Activated T-helper 9 cell treated with anti-CD3 and anti-CD28 coated beads, Interleukin-2, amount 50 U/mL, for 16 hours (primary cell): ENCODE measurements at places on chromosomes 3 and 15.

DNA sequence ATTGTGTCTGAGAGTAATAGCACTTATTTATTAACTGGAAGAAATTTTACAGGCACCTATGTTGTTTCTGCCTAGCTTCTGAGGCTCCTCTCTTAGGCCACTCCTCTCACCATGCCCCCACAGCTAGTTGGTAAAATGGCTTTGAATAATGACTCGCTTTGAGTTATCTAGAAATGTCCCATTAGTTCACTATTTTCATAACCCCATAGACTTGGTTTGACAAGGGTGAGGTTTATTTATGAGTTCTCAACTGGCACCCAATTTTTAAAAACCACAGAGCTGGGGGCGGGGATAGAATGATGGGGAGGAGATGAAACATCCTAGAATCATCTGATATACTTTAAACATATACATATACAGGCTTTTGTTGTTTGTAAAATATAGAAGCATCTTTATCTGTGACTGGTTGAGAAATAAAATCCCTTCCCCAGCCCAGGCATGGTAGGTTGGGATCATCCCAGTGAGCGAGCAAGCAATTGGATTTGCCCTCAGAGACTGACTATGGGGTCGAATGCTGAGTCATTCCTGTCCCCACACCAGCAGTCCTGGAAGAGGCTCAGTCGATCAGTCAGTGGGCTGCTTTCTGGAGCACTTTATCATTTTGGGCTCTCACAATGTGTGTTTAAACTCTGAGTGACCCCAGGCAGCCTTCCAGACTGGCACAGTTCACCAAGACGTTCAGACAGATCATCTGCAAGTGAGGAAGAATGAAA lies 60.2 kb upstream of the TSEN2 start:
- no peak for DNase-seq

DNA sequence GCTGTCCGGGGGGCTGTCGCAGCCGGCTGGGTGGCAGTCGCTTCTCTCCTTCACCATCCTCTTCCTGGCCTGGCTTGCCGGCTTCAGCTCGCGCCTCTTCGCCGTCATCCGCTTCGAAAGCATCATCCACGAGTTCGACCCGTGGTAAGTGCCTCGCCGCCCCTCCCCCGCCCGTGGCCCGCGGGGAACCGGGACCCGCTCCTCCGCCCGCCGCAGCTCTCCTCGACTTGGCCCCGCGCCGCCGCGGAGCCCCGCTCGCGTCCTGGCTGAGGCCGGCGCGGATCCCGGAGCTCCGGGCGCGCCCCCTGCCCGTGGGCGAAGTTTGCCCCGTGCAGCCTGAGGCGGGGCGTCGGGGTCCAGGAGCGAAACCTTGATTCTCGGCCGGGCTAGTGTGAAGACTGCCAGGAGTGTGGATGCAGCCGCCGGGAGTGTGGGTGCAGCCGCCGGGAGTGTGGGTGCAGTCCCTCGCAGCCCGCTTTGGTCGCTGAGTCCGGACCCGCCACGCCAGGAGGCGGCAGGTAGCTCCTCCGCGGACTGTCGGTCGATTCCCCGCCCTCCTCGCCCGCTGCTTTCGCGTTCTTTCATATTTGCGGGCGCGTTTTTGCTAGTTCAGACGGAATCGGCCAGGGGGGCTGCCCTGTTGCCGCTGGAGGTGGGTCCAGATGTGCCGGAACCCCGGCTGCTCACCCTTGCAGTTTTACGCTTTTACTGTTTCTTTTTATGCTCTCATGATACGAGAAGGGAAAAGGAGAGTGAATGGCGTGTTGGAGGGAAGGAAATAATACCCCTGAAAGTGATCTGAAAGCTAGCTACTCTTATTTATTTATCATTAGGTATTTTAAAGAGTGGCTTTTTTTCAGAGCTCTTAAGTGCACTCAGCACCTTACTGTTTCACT lies 692 bp downstream of the STT3B start:
- peak; percentile 41 for DNase-seq

GRCh38 chr3:138914870-138915502 lies 32.0 kb downstream of the FOXL2 start:
- DNase-seq, result no peak

DNA sequence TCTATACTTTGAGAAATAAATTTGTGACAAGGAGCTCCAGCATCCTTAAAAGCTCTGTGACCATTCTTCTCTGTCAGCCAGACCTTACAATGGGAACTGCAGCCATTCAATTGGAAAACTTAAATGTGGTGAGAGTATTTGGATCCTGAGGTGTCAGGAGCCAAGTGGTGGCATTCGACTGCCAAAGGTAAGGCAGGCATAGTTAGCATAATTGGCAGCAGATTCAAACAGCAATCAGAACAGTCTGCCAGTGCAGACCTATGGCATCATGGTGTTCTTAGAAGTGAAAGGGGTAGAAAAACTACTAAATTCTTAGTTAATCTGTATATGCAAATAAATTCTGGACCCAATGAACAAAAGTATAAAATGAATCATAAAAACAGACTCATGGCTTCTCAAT lies 18.2 kb upstream of the FNDC3B start:
- no peak for DNase-seq

- no peak for DNase-seq
Measured at GRCh38 chr3:133384331-133385027, 15.4 kb upstream of the BFSP2 start.

GRCh38 chr3:14492948-14493881 lies 46.9 kb downstream of the GRIP2 start:
- DNase-seq, result no peak

- no peak for DNase-seq
Measured at GRCh38 chr3:184619369-184619768, 57.8 kb downstream of the EPHB3 start.

- no peak for DNase-seq
Measured at GRCh38 chr15:22930782-22931484, 49.2 kb downstream of the CYFIP1 start.
